ENCODE measurements at places on chromosomes 1 and 21. TPM values are rescaled to one million over a fixed set of nuclear protein-coding genes. Genes with fewer than 3 reads are reported as not detected.
A peak's percentile ranks its signal among the peaks of the same experiment; 100 is the strongest.

DNA sequence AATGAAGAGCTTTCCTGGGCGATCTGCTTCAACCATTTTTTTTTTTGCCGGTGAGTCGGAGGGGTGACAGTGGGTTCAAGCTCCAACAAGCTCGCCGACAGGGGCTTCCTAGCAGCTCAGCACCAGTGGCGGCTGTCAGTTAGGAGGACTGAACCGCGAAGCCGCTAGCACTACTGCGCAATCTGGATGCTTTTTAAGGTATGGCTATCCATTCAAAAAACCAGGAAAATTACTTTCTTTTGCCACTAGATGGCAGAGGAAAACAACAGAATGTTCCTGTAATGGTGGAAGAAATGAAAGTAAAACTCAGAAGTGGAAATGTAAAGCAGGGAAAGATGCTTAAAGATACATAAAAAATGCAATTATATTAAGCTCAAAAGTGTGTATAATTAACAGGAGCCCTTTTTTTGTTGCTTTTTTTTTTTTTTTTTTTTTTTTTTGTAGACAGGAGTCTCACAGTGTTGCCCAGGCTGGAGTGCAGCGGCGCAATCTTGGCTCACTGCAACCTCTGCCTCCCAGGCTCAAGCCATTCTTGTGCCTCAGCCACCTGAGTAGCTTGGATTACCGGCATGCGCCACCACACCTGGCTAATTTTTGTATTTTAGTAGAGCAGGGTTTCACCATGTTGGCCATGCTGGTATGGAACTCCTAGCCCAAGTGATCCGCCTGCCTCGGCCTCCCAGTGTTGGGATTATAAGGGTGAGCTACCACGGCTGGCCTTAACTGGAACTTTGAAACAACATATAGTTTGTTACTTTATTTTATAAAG, 8.5 kb downstream of the KYAT3 start:
- H3K27me3 ChIP-seq = no peaks in the 10 kb centered on the region
- peaks cover 5% of the 10 kb centered on the region for H3K4me1 ChIP-seq
- no peak overlapping the region for H3K4me3 ChIP-seq
- H3K36me3 ChIP-seq = peaks cover 3% of the 10 kb centered on the region

- no peak overlapping the region for H3K4me3 ChIP-seq
- no peaks in the 10 kb centered on the region for H3K27me3 ChIP-seq
- H3K27ac ChIP-seq = no peak overlapping the region
- no peak for DNase-seq
- H3K4me1 ChIP-seq = no peaks in the 10 kb centered on the region
- H3K36me3 ChIP-seq = no peaks in the 10 kb centered on the region
Observed at GRCh38 chr1:18580691-18581419, 49.8 kb upstream of the PAX7 start.

DNA sequence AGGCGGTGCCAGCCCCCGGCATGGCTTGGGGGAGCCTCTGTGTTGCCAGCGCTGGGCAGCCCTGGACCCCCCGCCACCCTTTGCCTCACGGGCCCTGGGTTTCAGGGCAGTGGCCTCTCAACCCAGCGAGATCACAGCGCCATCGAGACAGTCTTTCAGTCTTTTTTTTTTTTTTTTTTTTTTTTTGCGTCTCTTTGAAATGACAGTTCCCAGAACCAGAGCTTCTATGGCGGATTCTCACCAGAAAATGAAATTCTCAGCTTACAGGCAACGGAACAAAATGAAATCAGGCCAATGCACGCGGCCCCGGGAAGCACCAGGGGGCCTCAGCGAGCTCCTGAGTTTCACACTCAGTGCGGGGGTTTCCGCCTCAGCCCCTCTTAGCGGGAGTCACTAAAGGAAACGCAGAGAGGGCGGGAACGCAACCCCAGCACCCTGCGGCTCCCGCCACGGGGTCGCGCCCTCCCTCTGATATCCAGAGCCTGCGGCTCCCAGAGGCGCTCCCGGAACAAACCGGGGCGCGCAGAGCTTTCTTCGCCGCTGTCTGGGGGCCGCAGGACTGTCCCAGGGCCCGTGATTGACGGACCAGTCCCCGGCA, 8.0 kb upstream of the COL6A1 start:
- peak overlapping the region; percentile 50 for H3K27ac ChIP-seq
- H3K27me3 ChIP-seq = no peaks in the 10 kb centered on the region
- DNase-seq = peak; percentile 71
- H3K36me3 ChIP-seq = no peaks in the 10 kb centered on the region
- peaks cover 22% of the 10 kb centered on the region for H3K4me1 ChIP-seq
- peak overlapping the region; percentile 78 for H3K4me3 ChIP-seq

CD164L2 gene
- not detected for polyA plus RNA-seq
